CD4-positive, alpha-beta T cell treated with Interleukin-10 for 1 hour (primary cell): ENCODE measurements at places on chromosomes 11 and 22.

DNA sequence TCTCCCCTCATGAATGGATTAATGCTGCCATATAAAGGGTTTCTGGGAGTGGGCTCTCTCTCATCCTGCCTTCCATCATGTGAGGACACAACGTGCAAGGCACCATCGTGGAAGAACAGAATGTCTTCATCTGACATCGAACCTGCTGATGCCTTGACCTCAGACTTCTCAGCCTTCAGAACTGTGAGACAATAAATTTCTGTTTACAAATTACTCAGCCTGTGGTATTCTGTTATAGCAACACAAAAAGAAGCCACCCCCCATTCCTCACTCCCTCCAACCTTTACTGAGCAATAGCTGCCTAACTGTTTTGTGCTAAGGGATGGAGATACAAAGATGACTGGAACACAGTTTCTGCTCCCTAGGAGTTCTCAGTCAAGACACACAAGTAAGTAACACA, 106.1 kb upstream of the PLET1 start:
- no peak for DNase-seq

DNA sequence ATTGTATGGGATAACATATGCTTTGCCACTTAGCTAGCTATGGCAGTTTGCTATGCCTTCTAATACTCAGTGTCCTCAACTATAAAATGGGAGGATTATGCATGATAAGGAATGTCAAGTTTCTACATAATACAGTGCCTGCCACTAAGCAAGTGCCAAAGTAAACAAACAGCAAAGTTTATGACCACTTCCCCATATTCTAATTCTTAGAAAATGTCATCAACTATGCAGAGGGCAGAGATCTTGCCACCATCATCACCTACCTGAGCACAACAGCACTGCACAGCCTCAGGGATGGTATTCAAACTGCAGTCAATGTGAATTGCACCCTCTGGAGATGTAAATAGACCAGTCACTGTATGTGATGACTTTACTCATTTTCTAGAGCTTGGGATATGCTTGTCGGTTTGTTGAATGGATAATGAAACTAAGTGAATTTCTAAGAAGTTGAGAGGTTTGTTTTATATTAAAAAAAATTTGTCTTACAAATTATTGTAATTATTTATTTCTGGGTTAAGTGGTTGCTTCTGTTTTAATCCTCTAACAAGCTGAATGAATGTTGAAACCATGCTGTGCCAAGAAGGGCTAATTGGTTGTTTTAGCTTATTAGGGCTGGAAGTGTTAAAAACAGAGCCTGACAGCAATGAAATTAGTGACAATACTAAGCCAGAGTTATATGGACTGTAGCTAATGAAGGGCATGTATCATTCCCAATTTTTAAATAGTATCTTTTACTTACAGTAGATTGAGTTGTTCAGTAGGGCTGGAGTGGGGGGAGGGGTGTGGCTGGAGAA, 398.4 kb downstream of the CNTN5 start:
- no peak for DNase-seq

- no peak for DNase-seq
Observed at GRCh38 chr11:120129570-120129969, 8.3 kb downstream of the TRIM29 start.

GRCh38 chr11:106706355-106706754, 311.9 kb downstream of the GUCY1A2 start:
- DNase-seq: no peak

- no peak for DNase-seq
Observed at GRCh38 chr11:71386202-71386601, 62.0 kb downstream of the DHCR7 start.

GRCh38 chr22:23513705-23514104, 66.4 kb downstream of the IGLL1 start:
- no peak for DNase-seq

- peak; percentile 33 for DNase-seq
Observed at GRCh38 chr22:38989466-38989865, 7.3 kb downstream of the APOBEC3B start.

DNA sequence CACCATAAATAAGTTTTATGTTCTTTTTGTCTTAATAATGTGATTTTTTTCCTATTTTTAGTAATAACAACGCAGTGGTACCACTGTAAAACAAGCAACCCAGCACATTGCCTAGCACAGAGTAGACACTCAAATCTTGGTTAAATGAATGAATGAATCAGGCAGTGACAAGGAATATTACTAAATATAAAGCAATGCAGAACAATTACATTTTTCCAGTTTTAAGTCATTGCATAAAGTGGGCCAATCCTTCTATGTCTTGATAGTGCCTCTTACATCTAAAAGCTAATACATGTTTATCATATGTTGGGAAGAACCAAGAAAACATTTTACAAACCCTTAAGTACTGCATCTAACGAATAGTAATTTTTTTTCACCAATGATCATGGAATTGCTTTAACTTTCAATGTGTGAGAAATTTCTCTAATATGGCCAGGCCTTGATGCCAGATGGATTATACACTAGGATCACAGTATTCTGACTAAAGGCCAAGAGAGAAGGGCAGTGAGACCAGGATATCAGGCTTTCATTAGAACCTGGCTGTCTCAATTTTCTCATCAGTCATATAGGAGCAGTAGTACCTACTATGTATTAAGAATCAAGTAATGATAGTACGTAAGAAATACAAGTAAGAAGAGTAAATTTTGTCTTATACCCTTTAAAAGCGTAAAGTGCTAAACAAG, 88.5 kb downstream of the TRIM44 start:
- DNase-seq: no peak

GRCh38 chr11:122308226-122308625, 192.2 kb upstream of the BLID start:
- DNase-seq: no peak

DNA sequence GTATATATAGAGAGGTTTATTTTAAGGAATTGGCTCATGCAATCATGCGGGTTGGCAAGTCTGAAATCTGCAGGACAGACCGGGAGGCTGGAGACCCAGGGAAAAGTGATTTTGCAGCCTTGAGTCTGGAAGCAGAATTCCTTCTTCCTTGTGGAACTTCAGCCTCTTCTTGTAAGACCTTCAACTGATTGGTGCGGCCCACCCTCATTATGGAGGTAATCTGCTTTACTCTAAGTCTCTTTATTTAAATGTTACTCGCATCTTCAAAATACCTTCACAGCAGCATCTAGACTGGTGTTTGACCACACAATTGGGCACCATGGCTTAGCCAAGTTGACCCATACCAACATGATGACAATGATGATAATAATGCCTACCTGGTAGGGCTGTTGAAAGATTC, 17.8 kb downstream of the MB start:
- no peak for DNase-seq

- no peak for DNase-seq
Observed at GRCh38 chr22:31425331-31426050, 26.1 kb downstream of the DRG1 start.

DNA sequence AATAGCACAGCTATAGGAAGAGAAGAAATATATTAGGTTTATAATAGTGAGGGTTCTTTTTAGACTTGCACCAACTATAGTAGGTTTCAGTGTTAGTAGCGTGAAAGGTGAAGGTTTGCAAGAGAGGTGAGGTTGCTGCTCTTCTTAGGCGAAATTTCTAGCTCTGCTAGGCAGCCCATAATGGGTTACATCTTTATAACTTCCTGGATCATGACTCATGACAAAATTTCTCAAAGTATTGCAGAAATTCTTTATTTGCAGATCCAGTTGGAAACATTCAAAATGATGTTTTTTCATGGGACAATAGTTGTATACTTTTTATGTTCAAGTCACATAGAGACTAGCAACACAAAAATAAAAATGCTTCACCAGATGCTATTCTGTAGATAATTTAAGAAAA, 260.0 kb downstream of the SOX6 start:
- no peak for DNase-seq

- no peak for DNase-seq
Observed at GRCh38 chr11:90855531-90855930, 632.7 kb upstream of the CHORDC1 start.

GRCh38 chr11:96161307-96162089, 181.5 kb downstream of the MAML2 start:
- no peak for DNase-seq

- DNase-seq: no peak
Observed at GRCh38 chr22:19876314-19876940, 21.8 kb upstream of the GNB1L start.

DNA sequence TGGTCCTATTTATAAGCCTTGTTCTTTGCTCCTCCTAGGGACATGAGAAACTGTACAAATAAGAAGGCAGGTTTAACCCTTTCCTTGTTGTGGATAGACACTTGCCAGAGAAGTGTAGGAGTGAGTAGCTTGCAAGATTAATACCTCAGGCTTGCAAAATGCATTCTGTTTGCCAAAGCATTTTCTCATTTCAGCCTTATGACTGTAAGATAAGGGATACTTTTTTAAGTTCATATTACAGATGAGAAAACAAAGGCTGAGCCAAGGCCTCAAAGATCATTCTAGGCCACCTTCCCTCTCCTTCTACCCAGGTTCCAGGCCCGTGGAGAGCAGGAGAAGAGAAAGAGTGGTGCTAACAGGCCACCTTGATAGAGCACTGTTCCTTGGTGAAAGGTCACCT, 46.8 kb downstream of the TRIM29 start:
- DNase-seq: no peak

DNA sequence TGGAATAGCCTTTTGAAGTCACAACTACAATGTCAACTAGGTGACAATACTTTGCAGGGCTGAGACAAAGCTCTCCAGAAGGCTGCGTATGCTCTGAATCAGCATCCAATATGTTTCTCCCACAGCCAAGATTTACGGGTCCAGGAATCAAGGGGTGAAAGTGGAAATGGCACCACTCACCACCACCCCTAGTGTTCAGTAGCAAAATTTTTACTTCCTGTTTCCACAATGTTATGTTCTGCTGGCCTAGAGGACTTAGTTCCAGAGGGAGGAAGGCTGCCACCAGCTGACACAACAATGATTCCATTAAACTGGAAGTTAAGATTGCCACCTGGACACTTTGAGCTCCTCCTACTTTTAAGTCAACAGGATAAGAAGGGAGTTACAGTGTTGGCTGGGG, 68.5 kb upstream of the MPEG1 start:
- DNase-seq: no peak

GRCh38 chr11:60130496-60130895, 42.0 kb downstream of the MS4A2 start:
- DNase-seq: peak; percentile 26

GRCh38 chr11:64220798-64221197, 5.2 kb downstream of the TRPT1 start:
- DNase-seq: no peak

DNA sequence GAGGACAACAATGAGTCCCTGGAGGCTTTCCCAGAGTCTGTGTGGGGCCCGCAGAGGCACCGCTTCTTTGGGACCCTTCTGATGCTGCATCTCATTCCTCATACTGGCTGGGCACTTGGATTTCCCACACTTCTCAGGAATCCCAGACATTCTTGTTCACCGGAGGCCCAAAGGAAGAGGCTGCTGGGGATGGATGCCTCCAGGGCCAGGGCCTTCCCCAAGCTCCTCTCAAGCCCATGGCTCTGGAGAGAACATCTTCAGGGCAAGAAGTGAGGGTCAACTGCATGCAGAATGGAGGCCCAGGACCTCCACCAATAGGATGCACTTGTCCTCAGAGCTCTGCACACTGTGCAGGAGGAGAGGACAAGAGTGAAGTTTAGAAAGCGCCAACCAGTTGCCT, 34.6 kb downstream of the DKK3 start:
- DNase-seq: no peak

GRCh38 chr11:128955636-128956035, 13.0 kb upstream of the TP53AIP1 start:
- DNase-seq: no peak

GRCh38 chr11:115439385-115439784, 64.8 kb downstream of the CADM1 start:
- no peak for DNase-seq

DNA sequence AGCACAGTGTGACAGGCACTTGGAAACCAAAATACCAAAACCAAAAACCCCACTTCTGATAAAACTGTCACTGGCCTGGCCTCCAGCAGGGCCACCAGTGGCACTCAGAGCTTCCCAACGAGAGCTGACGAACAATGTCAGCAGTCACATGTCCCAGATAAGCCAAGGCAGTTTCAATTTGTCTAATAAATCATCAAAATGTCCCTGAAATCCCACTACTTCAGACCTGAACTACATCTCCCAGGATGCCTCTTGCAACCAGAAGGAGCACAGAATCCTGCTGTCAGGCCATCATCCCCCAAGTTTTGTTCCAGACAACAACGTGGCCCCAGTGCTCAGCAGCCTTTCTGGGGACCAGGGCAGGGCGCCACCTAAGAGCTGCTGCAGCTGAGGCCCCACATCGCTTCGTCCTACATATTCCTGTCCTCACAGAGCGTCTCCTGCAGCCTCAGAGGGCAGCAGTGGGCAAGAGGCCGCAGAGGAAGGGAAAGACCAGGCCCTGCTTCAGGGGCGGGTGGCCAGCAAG, 25.1 kb downstream of the LRFN4 start:
- no peak for DNase-seq

GRCh38 chr11:130882138-130882551, 34.1 kb downstream of the SNX19 start:
- no peak for DNase-seq

- DNase-seq: no peak
Observed at GRCh38 chr11:117945047-117945810, 16.0 kb upstream of the TMPRSS13 start.

DNA sequence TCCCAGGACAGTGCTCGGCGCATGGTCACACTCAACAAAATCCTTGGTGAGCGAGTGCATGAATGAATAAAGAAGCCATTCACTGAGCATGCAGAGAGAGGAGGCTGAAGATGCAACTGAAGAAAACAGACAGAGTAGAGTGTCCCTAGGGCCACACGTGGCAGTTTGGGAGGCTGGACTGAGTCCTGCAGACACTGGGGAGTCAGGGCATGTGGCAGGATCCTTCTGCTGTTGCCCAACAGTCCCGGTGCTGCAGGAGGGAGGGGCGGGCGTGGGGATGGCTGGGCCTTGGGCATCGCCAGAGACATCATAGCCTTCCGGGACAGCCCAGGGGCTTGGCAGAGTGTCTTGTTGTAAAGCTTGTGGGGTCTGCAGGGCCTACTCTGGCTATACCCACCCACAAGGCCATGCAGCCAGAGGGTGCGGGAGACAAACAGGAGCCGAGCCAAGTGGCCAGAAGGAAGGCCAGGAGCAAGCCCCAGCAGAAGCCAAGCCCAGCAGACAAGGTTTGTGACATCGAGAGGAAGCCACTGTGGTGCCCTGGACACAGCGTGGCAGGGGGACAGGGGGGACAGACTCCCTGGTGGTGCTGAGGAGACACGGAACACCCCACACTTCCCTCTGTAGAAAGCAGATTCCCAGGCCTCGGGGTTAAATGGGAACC, 26.7 kb upstream of the FBLN1 start:
- no peak for DNase-seq

- DNase-seq: no peak
Observed at GRCh38 chr11:83493917-83494316, 207.8 kb upstream of the CCDC90B start.

GRCh38 chr22:38733724-38734381, 21.9 kb downstream of the SUN2 start:
- no peak for DNase-seq

- DNase-seq: no peak
Observed at GRCh38 chr11:18490319-18490718, 34.7 kb downstream of the LDHAL6A start.
